ENCODE measurements at places on chromosomes 11 and 22.
A peak's percentile ranks its signal among the peaks of the same experiment; 100 is the strongest.

GRCh38 chr11:18581825-18582224 lies 6.7 kb downstream of the UEVLD start:
- no peak for DNase-seq

DNA sequence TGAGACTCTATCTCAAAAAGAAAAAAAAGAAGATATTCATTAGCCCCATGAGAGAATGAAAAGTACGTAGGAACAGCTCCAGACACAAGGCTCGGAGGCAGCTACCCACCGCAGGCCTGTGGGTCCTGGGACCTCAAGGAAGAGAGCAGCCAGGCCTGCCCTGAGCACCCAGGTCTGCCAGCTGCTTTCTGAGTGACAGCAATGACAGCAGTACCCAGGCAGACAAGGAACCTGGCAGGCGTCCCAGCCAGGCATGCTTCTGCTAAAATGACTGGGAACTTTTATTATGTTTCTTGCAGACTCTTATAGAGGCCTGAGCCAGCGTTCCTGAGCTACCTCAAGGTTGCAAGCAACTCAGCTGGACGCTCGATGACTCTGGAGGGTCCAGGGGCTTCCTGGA lies 31.6 kb downstream of the CPT1A start:
- DNase-seq = no peak

DNA sequence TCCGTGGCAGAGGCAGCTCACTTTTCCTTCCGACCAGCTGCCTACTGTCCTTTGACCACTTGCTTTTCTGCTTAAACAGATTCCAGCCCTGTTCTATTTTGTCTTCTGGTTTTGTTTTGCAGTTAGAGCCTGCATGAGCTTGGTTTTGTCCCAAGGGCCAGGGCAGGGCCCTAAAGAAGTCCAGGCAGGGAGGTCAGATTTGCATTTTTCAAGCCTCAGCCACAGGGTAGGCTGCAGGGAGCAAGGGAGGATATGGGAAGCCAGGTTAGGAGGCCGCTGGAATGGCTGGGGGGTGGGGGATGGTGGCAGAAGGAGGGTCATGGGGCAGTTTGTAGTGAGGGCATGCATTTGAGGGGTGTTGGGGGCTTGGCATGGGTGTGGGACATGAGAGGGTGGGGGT lies 23.1 kb downstream of the FADD start:
- DNase-seq = no peak

GRCh38 chr11:108854346-108854745 lies 189.5 kb downstream of the DDX10 start:
- DNase-seq = no peak

DNA sequence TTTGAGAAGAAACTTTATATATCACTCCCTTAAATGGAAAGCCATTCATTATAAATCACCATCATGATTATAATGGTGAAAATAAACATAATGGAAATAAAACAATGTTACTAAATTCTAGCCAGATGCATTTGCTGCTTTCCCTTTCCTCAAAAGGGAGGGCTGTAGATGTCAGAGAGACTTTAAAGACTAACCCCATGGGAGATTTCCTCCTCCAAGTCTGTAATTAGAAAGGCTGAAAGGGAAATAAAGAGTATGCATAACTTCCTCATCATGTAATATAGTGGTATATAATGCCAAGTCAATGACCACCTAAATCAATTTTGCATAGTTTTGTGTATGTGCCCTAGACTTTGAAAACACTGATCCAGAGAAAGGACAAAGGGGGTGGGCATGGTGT lies 6.4 kb downstream of the CD6 start:
- DNase-seq = no peak

- no peak for DNase-seq
These were observed 9.4 kb downstream of the SIGIRR start for GRCh38 chr11:405323-405953.

DNA sequence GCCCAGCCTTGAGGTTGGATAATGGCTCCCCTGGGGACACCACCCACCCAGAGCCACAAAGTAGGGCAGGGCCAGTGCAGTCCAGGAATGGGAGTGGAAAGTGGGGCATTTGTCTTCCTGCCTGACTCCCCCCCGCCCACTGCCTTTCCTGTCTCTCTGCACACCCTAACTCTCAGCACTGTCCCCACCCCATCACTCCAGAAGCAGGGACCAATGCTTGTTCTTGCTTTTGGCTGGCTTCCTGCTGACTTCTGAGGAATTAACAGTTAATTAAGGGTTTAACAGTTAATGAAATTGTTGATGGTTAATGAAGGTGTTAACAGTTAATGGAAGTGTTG lies 4.7 kb downstream of the PITPNM1 start:
- no peak for DNase-seq

- no peak for DNase-seq
These were observed 4.3 kb downstream of the SELENOM start for GRCh38 chr22:31103111-31103510.

DNA sequence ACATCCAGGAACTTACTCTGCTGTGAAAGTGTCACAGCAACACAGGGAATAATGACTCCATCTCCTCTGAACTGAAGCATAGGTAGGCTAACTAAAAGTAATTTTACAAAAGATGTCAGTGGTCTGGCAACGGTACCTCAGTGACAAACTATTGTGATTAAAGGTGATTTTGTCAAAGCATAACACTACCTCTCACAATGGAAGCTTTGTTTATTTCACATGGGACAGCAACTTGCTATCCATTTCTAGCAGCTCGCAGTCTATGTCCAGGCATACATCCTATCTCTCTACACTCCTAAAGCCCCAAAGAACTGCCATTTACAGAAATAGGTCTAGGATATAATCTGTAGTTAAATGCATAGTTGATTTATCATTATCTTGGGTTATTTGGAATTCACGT lies 163.0 kb downstream of the KIRREL3 start:
- no peak for DNase-seq

- DNase-seq = no peak
These were observed 42.4 kb downstream of the AMPD3 start for GRCh38 chr11:10497371-10498021.

DNA sequence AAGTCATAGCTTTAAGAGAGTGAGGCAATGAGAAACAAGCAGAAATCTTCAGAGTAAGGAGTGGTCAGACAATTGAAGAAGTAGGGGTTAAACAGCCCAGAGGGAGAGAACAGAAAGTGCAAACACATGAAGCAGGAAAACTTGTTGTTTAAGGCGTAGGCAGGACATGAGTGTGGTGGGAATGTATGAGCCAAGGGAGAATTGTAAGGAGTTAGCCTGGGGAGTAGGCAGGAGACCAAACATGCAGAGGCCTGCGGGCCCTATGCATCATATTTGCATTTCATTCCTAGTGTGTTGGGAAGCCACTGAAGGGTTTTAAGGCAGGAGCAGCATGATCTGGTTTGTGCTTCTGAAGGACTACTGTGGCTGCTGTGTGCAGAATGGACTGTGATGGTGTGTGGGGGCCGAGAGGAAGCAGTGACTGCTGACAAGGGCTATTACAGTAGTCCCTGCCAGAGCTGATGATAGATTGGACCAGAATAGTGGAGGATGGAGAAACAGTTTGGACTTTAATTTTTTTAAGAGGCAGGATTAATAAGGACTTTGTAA lies 179.9 kb upstream of the C11orf87 start:
- DNase-seq = no peak

DNA sequence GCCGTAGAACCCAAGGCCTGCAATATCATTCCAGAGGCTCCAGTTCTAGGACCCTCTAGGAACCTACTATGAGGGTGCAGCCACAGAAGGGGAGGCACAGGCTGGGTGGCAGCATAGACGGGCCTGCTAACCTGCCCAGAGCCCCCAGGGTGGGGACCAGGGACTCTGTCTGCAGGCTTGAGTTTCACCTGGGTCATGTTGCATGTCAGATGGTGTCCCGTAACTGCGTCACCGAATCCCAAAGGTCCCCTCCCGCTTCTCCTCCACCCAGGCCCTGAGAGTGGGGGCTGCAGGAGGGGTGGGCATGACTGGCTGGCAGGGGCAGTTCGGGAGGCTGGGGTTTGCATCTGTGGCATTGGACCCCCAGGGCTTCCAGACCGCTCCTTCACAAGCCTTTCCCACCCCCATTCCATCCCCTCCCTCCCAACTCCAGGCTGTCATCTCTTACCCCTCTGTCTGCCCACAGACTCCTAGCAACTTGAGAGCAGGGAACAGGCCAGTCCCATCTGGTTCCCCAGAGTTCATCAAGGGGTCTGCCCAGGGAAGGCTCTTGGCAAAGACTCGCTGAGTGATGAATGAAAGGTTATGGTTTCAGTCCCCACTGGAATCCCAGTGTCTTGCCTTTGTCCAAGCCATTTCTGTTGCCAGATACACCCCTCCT lies 16.3 kb downstream of the MYO7A start:
- DNase-seq = no peak

DNA sequence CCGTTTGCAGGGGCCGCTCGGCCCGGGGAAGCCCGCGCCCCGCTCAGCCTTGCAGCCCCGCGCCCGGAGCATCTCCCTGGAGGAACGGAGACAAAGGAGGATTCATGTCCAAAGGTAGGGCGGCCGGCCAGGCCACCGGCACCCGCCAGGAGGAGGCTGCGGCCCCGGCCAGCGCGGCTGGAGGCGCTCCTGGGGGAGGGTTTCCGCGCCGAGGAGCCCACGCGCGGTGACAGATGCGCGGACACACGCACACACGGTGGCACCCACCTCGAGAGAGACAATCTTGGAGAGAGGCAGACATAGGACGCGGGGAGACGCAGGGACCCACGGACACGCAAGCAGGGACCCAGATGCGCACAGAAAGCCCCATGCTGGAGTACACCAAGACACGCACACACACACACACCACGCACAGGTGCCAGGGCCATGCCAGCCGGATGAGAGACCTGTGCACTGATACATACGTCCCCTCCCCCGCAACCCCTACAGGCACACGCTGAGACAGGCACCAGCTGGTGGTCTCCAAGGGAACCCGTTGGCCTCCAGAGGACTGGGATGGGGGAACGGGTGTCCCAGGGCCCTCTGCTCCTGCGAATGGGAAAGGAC lies 7.8 kb downstream of the SEPTIN3 start:
- peak; percentile 21 for DNase-seq

GRCh38 chr11:73152861-73153483 lies 10.9 kb upstream of the FCHSD2 start:
- peak; percentile 26 for DNase-seq

DNA sequence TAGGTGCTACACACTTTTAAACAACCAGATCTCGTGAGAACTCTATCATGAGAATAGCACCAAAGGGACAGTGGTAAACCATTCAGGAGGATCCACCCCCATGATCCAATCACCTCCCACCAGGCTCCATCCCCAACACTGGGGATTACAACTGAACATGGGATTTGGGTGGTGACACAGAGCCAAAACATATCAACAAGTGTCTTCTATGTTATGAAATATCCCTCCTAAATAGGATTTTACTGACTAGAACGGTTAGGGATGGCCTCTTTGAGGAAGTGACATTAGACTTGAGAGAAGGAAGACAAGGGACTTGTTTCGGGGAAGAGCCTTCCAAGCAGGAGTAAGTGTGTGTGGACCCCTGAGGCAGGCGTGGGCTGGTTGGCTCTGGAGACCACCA lies 11.9 kb upstream of the MRPL11 start:
- no peak for DNase-seq

DNA sequence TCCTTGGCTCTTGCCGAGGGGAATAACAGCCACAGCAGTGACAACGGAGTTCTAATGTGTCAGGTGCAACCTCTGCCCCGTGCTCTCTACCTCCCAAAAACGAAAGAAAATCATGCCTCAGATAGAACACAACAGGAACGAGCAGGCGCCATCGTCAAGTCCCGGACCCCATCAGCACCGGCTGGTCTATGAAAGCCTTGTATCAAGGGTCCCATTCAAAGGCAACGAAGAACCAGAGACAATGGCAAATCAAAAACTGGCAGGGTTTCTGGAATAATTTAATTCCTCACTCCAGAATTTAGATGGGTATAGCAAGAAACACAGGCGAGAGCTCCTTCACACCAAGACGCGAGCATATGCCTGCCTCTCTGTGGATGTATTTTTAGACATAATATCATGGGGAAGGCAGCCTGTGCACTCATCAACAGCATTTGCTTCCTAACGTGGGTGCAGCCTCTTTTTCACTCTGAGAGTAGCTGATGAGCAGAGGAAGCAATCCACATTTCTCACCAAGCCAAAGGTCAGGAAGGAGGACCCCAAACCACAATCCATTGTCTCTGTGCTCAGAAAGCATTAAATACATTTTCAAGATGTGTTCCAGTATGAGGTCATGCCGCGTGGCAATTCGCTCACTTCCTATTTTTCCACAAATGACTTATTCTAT lies 193.4 kb upstream of the BLID start:
- DNase-seq = no peak

- no peak for DNase-seq
These were observed 34.5 kb upstream of the BLID start for GRCh38 chr11:122150216-122151124.

DNA sequence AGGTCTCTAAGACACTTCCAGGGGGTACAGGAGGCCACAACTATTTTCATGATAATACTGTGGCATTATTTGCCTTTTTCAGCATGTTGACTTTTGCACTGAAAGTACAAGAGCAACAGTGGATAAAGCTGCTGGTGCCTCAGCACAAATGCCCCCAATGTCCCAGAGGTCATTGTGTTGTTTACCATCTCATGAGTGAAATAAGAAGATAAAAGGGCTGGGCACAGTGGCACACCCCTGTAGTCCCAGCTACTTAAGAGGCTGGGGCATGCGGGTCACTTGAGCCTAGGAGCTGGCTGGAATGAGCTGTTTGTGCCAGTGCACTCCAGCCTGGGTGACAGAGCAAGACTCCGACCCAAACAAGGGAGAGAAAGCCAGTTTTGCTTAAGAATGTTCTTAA lies 72.6 kb upstream of the RAB1B start:
- no peak for DNase-seq

DNA sequence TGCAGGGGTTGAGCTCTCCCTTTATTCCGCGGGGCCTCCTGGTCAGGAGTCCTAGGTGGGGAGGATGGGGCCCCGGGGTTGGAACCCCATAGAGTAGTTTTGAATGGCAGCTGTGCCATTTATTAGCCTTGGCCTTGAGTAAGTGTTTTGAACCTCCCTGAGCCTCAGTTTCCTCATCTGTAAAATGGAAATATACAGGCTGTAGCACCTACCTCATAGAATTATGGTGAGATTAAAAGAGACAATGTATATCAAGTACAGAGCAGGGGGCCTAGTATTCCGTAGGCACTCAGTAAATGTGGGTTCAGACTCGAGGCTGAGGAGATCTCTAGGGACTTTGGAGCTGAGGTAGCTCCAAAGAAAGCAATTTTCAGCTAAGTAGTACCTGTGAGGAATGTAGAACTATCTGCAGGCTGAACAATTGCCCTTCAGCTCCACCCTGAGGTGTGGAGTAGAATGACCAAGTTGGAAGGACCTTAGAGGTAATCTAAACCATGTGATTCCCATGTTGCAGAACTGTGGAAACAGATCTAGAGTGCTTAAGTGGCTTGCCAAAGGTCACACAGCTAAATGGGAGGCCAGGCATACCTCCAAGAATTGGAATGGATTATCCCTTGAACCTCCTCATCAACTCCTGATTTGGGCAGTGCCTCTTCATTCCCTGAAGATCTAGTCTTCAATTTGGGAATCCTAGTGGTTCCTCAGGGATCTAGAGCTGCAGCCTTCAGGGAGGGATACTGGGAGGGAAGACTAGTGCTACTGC lies 682 bp downstream of the PGAP2 start:
- peak; percentile 41 for DNase-seq
